ENCODE measurements at places on chromosomes 2 and 18.

GRCh38 chr2:121828281-121828731 lies 72.9 kb downstream of the TSN start:
- DNase-seq, result no peak

DNA sequence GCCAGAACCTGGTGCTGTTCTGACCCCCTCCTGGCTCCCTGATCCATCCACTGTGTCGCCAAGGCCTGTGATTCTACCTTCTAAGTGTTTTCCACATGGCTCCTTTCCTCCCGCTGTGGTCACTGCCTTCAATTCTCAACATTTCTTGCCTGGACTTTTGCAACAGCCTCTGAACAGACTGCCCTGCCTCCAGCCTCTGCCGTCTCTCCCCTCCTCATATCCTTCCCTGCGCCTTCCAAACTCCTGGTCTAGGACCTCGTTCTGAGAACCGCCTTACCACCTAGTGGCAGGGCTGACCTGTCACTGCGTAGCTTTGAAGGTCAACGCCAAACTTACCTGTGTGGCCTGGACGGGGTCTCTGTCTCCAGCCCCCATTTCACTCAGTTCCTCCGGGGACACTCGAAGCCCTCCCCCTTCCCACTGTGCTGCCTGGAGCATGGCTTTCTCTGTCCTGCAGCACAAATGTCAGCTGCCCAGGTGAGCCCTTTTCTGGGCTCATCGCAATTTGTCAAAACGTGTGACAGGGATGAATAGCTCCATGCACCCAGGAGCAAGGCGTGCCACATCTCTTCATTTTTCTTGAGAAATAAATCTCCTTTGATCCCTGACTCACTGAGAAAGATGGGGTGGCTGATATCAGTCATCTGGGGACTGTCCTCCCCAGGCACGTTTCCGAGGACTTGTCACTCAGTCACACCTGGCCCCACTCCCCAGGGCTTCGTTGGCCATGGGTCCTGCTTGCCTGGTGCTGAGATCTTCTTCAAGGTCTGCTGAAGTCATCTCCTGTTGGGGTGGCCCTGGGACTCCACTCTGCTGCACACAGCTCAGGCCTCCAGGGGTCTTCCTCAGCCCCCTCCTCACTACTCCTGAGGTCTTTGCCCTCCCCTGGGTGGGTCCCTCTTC lies 46.7 kb downstream of the LDLRAD4 start:
- DNase-seq, result peak; percentile 54

DNA sequence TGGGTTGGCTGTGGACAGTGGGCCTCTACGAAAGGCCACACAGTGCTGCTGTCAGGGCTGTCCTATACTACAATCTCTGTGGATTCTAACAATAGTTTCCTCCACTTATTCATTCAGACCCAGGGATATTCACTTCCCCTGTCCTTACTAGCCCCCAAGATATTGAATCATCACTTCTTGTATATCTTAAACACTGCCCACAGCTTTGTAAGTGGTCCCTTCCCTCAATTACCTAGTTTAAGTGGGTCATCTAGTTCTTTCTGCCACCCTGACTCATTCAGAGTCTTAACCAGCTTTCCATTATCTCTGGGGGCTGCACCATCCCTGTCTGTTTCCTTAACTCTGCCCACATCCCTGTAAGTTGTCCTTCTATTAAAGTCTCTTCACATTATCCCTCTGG lies 69.2 kb downstream of the CD28 start:
- no peak for DNase-seq

DNA sequence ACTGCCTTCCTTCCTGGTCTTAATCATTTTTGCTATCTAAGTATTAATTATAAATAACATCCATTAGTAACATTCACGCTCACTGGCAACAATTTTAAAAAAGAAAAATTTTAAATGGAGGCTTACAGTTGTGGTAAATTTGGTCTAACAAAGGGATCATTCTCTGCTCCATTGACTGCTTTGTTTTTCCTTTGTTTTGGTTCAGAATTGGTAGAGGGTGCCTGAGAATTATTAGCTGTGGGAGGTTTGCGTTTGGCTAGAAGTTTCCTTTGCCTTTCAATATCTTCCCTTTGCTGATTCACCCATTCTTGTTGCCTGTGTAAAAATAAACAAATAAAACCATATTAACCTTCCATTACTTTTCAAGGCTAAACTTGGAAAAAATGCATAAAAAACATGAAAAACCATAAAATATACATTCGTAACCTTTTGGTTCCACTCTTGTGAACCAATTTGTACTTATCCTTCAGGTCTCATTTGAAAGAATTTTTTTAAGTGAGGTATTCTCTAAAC lies 114.6 kb downstream of the TLK1 start:
- no peak for DNase-seq
